ENCODE measurements at places on chromosomes 11 and 22.

- DNase-seq = no peak
Observed at GRCh38 chr11:10693509-10694081, at the start of gene IRAG1. TSS of gene IRAG1 (minus strand) at chr11:10693755. CDS start at chr11:10693602, 153 bp downstream.

GRCh38 chr11:65085446-65085845 is 1.4 kb downstream of the ZFPL1 start:
- DNase-seq = no peak

GRCh38 chr11:75797792-75798191 is 17.2 kb upstream of the UVRAG start:
- no peak for DNase-seq

DNA sequence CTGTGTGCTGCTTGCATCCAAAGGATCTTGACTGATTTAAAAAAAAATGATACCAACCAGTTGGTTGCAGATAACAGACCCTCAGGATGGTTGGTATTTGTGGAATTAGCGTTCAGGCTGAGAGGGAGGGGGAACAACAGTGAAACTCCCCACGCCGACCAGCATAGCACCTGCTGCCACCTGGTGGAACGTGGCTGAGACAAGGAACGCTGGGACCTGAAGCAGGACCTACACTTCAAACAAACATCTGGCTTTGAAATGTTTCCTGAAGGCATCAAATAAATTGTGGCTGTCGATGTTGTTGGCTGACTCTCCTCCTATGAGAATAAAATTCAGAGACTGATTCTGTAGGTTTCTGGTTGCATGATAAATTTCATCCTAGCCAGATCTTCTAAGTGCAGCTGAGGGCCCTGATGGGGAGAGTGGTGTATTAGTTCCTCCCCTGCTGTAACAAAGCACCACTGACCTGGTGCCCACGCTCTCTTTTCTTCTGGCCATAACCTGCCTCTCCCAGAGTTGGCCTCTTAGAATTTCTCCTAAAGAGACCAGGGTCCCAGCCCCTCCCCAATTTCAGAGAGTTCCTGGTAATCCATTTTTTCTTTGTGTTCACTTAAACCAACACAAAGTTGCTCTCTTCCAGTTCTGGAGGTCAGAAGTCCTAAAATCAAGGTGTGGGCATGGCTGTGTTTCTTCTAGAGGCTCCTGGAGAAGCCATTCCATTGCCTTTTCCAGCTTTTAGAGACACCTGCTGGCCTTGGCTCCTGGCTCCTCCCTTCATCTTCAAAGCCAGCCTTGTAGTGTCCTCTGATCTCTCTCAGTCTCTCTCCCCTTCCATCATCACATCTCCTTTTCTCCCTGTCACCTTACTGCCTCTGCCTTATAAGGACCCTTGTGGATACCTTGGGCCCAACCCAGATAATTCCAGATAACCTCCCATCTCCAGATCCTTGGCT is 17.3 kb downstream of the APOL2 start:
- DNase-seq = no peak

DNA sequence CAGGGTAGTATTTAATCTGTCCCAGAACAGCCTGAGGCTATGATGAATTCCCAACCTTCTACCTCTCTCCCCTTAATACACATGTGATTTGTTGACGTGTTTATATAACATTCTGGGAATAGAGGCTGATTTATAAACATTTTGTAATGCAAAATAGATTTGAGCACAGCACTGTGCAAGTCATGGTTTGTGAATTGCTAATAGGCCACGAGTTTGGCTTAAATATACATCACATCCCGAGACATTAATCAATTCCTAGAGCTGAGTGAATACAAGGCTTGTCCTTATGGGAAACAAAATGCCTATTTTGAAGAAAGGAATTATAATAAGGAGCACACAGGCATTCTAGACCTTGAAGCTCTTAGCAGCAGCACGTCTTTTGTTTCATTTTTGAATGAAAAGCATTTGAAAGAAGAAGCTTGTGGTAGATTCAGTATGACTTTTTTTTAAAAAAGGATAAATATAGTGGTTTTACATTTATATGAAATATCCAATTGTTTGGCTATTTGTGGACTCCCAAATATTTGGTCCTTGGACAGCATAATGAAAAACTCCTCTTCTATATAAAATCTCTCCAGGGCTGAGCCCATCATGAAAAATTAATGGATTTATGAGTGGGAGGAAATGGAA is 116.4 kb downstream of the SLC17A6 start:
- no peak for DNase-seq
